ENCODE measurements at places on chromosomes 2 and 18.
A peak's percentile ranks its signal among the peaks of the same experiment; 100 is the strongest.

GRCh38 chr2:15159751-15160177 is 401.4 kb downstream of the NBAS start:
- no peak for DNase-seq

GRCh38 chr18:63152791-63153190 is 166.8 kb downstream of the BCL2 start:
- DNase-seq: no peak

- no peak for DNase-seq
Measured at GRCh38 chr2:195779491-195779890, 122.5 kb downstream of the SLC39A10 start.

- DNase-seq: no peak
Measured at GRCh38 chr2:80706541-80706940, 402.0 kb upstream of the LRRTM1 start.

DNA sequence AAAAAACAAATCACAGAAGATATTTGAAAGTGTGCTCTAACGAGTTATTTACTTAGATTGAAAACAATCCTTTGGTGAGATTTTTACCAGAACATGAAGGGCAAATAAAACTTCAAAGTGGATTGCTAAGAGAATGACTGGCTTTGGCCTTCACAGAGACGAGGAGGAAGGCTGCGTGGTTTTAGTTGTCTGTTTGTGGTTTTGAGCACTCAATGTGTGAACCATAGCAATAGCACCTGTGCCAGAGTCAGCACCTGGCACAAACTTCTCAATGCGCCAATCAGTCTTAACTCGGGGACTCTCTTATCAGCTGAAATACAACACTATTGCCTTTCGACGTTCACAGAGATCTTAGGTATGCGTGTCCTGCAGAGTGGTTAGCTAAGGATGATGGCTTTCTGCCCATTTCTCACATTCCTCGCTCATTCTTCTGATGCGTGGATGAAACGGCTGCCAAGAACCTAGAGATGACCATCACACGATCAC is 70.0 kb downstream of the MBP start:
- no peak for DNase-seq

DNA sequence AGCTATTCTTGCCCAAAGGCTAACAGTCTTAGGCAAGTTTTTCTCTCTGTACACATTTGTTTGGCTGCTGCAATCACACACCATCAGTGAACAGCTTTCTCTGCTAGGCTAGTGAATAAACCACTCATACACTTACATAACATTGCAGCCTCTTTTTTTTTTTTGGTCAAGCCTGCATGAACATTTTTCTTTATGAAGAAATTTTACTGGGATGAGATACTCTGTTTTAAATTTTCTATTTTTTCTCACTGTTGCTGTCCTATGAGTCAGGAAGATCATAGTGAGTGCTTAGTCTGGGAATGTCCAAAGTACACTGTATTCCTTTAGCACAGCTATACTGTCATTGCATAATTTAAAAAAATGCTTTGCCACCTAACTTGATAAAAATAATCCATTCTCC is 58.5 kb downstream of the ROCK1 start:
- no peak for DNase-seq

GRCh38 chr2:78980871-78981270 is 44.6 kb upstream of the REG3G start:
- DNase-seq: no peak

GRCh38 chr18:78720456-78721237 is 259.0 kb upstream of the SALL3 start:
- no peak for DNase-seq

DNA sequence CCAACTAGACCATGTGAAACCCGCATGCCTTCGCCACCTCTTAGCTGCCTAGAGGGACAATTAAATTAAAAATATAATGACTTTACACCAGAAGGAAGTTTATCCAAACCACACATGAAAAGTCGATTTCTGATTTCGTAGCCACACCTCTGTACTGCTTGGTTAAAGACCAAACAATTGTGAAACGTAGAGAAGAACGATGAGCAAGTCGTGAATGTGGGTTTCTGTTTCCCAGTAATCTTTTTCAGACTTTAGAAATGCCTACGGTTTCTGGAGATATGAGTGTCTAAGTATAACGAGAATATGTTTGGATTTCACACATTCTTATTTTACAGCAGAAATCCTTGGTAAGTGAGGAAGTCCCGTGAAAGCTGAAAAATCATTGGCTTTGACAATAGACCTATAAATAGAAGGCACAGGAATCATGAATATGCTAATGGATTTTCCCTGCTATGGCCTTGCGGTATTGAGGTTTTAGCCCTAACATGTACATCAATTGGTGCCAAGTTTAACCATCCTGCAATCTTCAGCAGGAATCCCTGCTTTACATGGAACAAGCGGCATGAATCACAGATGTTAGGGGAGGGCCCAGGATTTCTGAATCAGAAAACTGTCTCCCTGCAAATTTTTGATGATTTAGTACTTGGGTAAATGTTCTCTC is 105.6 kb downstream of the TTC32 start:
- no peak for DNase-seq

DNA sequence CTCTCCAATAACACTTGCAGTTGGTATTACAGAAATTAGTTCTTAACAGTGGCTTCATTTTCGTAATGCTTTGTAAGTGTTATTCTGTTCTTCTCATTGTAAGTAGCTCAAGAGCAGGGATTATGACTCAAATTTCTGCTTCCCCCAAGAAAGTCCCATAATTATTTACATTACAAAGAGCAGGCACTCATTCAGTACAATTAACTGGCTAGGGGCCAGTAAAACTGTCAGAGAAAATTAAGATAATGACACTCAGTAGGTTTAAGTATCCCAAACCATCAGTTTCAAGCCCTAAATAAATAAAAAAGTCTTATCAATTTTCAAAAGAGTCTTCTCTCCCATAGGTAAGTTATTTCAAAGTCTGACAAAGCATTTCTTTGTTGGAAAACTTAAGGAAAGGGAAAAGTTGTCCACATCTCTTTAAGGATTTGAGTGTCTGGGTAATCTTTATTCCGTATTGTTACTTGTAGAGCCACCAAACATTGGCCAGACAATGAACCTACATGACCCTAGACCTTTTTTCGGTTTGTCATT is 137.1 kb downstream of the ARHGAP28 start:
- DNase-seq: no peak

DNA sequence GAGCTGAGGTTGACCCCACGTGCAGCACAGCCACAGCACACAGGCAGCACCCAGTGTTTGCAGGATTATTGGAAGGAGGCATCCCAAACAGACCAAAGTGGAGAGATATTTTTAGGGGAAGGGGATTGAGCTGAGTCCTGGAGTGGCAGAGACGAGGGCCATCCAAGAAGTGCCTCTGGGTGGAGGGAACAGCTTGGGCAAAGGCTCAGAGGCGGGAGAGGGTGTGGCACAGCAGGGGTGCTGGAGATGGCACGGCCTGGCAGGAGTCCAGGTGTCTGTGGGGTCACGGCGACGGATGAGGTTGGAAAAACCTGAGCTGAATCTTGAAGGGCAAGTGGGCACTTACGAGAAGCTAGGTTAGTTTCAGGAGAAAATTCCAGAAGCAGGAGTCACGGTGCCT is 60.6 kb downstream of the INHBB start:
- no peak for DNase-seq

- no peak for DNase-seq
Measured at GRCh38 chr2:199458009-199458805, 468 bp upstream of the SATB2 start.

DNA sequence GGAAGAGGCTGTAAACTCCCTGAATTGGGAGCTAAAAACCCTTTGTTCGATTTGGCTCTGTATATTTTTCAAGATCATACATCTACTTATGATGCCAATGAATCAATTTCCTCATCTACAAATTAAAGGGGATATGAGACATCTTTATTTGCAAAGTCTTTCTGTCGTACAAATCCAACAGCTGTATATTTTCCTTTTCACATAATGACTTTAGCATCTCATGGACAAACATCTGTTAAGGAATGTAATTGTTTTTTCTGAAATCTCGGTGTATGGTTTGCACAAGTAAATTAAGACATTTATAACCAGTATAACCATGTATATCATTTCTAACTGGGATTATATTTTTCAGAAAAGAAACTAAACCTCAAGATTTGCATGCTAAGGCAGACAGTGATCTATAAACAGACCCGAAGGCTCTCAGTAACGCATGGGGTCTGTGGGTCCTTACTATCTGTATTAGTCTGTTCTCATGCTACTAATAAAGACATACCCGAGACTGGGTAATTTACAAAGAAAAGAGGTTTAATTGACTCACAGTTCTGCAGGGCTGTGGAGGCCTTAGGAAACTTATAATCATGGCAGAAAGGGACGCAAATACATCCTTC is 130.8 kb downstream of the SLC8A1 start:
- no peak for DNase-seq

DNA sequence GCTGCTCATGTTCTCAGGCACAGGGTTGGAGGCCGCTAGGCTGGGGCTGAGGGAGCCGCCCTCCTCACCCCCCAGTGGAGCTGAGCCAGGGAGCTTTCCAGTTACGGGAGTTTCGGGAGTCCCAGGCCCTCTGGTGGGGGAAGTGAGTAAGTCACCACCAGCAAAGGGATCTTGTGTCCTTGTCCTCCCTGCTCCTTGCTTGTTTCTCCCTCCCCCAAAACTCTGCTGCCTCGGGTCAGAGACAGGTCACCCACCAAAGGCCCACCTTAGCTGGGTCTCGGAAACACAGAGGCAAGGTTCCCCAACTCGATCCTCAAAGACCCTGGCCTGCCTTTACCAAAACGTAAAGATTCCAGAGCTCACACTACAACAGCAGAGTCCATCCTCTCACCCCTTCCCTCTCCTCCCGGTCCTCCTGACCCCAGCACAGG is 60.5 kb upstream of the POMC start:
- DNase-seq: peak; percentile 21
